Activated CD8-positive, alpha-beta T cell treated with anti-CD3 and anti-CD28 coated beads for 36 hours (primary cell): ENCODE measurements at places on chromosomes 5 and 9. TPM values are rescaled to one million over a fixed set of nuclear protein-coding genes. Genes with fewer than 3 reads are reported as not detected.

DNA sequence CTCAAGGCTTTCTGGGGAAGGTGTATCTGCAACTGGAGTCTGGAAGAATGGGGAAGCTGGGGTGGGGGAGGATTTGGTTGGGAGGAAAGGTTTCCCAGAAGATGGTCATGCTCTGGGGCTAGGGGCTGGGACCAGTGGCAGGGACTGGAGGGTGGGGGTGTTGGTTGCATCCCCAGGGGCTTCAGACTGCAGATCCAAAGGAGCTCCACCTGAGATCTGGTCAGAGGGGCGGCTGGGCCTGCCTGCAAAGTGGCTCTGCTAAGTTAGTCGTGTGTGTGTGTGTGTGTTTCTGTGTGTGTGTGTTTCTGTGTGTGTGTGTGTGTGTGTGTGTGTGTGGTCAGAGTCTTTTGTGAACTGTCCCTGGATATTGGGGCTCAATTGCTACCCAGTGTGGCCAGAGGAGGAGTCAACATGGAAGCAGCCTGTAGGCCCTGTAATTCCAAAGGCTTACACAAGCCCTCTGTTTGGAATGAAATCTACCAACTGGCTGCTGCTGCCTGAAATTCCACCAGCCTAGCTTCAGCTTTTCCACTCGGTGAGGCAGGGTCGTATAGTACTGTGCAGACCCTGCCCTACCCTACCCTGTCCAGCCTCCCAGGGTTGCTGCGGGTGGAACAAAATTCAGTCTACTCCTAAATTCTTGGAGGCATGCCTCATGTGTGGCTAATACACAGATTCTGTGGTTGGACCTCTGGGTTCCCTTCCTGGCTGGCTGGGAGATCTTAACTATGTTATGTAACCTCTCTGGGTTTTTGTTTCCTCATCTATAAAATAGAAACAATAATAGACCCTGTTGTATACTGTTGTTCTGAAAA, 12.5 kb upstream of the SYNPO start:
- no peak overlapping the region for H3K4me3 ChIP-seq
- no peak for DNase-seq
- H3K4me1 ChIP-seq, result peaks cover 15% of the 10 kb centered on the region
- no peaks in the 10 kb centered on the region for H3K36me3 ChIP-seq
- peaks cover 15% of the 10 kb centered on the region for H3K27me3 ChIP-seq

- H3K36me3 ChIP-seq, result no peaks in the 10 kb centered on the region
- H3K27ac ChIP-seq, result no peak overlapping the region
- H3K4me1 ChIP-seq, result no peaks in the 10 kb centered on the region
- DNase-seq, result no peak
- no peaks in the 10 kb centered on the region for H3K27me3 ChIP-seq
These were observed 41.6 kb downstream of the GKAP1 start for GRCh38 chr9:83775932-83776331.

DNA sequence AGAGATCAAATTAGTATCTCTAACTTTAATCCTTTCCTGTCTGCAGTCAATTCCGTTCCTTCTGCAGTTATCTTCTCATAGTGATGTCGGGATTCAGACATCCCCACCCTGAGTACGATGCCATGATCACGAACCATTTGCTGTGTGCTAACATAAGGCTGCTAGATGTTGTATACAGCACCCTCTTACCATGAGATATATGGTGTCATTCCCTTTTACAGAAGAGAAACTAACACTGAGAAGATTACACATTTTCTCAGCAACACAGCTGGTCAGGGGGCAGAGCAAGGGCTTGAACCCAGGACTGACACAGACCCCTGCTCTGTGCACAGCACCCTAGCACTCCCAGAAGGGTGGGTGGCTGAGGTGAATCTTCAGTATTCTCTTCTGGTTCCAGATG, 46.9 kb upstream of the HSD17B4 start:
- H3K4me1 ChIP-seq, result peaks cover 33% of the 10 kb centered on the region
- no peak overlapping the region for H3K4me3 ChIP-seq
- no peaks in the 10 kb centered on the region for H3K27me3 ChIP-seq
- H3K27ac ChIP-seq, result no peak overlapping the region
- no peak for DNase-seq

Gene PCDHGB1
- total RNA-seq, result not detected

Gene GNG10
- total RNA-seq, result 14.3 TPM
